ENCODE measurements at places on chromosomes 3 and 15.

- no peak for DNase-seq
Observed at GRCh38 chr3:16239780-16240179, 25.0 kb downstream of the DPH3 start.

- no peak for DNase-seq
Observed at GRCh38 chr3:187743195-187744141, 1.8 kb downstream of the BCL6 start.

DNA sequence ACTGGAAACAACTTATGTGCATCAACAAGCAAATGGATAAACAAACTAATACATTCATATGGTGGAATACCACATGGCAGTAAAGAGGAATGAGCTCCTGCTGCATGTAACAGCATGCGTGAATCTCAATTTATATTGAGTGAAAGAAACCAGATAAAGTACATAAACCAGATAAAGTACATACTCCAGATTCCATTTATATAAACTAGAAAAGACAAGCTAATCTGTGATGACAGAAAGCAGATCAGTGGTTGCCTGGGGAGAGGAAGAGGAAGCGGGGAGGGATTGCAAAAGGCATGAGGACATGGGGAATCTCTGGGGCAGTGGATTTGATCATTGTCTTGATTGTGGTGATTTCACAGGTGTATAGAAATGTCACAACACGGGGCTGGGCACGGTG is 34.2 kb downstream of the LIMD1 start:
- no peak for DNase-seq

DNA sequence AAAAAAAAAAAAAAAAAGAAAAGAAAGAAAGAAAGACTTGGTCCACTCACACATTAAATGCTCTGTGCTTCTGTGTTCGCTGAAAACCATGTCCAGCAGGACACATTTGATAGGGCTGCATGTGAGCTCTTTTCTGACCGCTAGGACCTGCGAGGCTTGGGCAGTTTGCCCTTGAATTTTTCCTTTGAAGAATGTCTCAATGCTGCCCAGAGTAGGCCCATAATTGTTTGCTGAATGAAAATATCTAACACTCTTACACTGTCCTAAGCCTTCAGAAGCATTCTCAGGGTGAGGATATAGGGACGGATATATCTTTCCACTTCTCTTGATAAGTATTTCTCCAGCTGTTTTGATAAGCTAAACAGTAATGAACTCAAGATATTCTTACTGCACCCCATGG is 6.0 kb downstream of the KIF9 start:
- no peak for DNase-seq

DNA sequence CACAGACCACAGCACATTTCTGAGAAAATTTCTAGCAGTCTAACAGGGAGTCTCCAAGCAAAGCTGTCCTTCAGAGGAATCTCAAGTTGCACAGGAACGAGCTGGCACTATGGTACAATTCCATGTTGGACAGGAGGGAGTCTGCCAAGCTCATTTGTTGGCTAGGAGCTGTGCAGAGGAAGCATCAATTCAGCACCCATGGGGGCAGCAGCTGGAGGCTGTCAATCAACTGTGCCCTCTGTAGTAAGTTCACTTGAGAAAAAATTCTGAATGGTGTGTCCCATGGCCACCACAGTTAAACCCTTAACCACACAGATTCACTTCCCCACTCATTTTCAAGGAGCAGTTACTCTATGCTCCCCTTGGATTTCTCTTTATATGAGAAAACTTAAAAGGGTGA is 298.5 kb upstream of the PPP2R3A start:
- DNase-seq: no peak

DNA sequence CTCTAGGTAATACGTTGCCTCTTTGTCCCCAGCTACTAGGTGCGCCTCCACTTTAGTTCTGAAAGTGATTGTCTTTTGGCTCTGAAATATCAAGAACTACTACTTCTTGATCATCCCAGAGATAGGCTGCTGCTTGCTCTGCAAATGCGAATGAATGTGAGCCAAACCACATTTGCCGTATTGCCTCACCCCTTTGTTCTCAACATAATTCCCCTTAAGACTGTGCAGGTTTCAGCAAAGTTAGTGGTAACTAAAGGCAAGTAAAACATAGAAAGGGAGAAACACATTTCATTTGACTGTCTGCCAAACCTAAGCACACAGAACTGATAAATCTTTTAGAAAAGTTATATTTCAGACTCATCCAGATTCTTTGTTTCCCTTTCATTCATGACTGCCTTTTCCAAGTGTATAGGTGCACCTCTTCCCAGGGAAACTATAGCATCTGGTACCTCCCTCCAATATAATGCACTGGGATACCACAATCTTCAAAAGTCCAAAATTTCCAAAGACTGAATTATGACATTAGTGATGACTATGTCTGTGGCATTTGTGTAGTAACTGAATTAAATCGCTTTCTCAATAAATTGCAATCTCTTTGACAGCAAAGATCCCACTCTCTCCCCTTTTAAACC is 720.6 kb upstream of the CBLB start:
- no peak for DNase-seq

DNA sequence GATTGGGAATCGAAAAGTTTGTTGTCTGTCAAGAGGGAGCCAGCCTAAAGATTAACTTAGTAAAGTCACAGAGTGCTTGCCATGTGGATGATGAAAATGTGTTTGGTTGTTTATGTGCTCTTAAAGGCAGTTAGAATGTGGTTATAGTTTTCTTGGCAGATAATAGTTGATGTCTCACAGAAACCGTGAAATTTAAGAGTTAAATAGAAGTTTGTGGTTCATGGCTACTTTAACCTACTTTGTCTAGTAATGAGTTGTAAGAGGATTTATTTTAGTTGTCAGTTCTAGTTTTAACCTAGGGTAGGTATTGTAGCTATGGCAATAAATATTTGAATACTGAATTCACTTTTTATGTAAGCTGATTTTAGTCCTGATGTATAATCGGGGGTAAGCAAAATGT is 36.4 kb upstream of the EIF3J start:
- DNase-seq: no peak

GRCh38 chr3:1611824-1612223 is 486.8 kb upstream of the CNTN4 start:
- DNase-seq: no peak

DNA sequence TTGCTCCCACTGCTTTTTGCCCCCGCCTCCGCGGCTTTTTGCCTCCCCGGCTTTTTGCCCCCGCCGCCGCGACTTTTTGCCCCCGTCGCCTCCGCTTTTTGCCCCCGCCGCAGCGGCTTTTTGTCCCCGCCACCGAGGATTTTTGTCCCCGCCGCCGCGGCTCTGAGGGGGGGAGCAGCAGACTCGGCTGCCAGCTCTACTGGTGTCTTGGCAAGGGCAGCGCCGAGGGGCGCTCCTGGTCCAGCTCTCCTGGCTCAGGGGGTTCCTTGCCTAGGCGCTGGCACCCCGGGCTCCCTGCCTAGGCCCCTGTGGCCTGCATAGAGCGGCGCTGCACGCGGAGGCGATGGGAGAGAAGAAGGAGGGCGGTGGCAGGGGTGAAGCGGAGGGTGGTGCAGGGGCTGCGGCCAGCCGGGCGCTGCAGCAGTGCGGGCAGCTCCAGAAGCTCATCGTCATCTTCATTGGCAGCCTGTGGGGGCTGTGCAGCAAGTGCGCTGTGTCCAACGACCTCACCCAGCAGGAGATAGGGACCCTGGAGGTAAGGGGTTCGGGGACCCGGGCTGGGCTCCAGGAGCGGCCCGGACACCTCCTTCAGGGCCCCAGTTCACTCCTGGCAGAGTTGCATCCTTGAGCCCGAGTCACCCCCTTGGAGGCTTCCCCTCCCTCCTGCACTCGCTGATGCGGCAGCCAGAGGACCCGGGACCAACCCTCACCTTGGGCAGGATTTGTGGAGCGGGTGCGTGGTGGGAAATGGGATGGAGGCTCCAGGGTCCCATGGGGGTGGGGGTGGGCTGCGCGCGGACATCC is 642.4 kb downstream of the GOLGA6L6 start:
- DNase-seq: no peak

DNA sequence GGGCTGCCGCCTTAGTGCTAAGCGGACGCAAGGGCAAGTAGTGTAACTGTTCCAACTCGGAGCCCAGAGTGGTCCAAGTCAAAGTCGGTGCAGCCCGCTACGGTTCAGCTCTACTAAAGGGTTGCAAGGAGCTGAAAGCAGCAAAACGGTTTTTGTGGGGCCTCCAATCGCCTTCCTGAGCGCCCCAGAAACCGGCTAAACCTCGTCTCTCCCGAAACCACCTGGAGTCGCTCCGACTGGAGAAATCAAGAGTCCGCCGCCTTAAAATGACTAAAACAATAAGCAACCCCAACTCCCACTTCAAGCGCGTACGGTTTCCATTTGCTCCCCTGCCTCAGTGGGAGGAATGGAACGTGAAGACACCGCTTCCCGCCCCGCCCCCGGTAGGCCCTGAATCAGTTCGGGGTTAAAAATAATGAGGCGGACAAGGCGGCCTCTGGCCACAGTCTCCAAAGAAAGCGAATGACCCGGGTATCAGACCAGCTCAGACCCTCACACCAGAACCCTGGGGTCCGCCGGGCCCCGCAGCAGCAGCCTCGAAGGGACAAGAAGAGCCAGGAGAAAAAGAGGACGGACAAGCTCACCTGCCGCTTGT is 401 bp downstream of the SEC11A start:
- peak; percentile 12 for DNase-seq

DNA sequence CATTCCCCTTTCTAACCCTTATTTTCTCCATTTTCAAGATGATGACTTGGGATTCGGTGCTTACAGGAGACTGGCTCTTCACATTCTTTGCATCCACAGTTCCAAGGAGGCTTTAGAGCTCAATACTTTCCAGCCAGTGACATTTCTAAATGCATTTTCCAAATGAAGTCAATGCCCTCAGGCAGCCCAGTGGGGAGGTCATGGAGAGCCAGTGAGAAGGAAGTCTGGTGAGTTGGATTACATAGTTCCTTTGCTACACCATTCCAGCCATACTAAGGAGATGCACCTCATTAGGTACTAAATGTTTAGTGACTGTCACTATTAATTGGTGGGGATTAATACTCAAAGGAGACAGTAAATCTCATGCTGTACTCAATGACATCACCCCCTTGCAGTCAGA is 248.1 kb downstream of the LRRN1 start:
- DNase-seq: no peak

DNA sequence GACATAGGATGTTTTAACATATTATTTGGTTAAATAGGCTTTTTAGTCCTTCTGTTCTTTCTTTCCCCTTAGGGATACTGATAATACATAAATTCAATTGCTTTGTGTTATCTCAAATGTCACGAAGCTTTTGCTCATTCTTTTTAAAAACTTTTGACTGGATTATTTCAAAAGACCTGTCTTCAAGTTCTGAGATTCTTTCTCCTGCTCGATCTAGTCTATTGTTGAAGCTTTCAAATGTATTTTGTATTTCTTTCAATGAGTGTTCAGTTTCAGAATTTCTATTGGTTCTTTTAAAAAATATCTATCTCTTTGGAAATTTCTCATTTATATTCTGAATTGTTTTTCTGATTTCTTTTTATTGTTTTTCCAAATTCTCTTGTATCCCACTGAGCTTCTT is 16.9 kb downstream of the IL20RB start:
- no peak for DNase-seq

GRCh38 chr3:98968824-98969223 is 67.3 kb upstream of the DCBLD2 start:
- no peak for DNase-seq

DNA sequence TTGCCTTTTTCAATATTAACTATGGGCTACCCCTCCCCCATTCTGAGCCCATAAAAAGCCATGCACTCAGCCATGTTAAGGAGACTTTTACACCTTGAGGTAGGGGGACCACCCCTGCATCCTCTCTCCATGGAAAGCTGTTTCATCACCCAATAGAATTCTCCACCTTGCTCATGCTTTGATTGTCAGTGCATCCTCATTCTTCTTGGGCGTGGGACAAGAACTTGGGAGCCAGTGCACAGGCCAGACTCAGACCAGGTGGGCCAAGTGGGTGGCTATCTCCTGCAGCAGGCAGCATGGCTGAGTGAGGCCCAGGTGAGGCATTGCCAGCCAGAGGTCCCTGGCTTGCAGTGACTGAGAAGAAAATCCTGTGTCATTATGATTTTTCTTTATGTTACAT is 357.4 kb upstream of the CDIN1 start:
- no peak for DNase-seq

DNA sequence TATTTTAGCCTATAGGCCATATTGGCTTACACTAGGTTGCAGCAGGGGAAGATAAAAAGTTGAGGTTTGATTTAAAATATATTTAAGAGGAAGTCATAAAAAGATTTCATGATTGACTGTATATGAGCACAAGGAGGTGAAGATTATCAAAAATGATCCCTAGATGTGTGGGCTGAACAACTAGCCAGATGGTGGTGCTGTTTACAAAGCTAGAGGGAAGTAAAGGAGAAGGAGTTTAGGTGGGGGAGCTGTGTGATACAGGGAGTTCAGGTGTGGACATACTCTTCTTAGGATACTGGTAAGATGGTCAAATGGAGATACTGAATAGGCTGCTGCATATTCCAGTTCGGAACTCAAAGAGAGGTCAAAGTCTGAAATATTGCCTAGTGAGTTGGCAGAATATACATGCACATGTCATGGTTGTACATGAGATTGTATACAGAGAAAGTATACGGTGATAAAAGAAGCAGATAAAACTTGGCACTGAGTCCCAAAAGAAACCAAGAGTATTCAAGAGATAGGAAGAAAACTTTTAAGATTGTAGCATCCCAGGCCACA is 727.8 kb downstream of the NLGN1 start:
- no peak for DNase-seq

- DNase-seq: no peak
Observed at GRCh38 chr3:113677737-113678136, 18.7 kb downstream of the USF3 start.

GRCh38 chr15:39578851-39579486 is 1.9 kb upstream of the THBS1 start:
- DNase-seq: no peak

- DNase-seq: no peak
Observed at GRCh38 chr3:42025370-42026138, 63.7 kb upstream of the ULK4 start.

DNA sequence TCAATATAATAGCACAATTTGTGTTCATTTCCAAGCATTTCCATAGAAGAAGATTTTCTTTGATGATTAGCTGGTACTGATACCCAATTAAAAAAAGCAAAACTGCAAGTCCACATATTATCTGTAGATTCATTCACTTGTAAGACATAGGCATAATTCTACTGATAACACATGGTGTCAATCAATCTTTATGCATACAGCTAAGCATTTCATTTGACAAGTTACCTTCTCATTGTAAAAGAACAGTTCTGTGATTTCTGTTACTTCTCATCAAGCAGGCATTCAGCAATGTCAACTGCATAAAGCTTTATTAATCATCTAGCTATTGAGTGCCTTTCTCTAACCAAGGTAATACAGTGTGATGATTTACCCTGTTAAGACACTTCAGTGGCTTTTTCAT is 672.0 kb downstream of the PLOD2 start:
- no peak for DNase-seq

DNA sequence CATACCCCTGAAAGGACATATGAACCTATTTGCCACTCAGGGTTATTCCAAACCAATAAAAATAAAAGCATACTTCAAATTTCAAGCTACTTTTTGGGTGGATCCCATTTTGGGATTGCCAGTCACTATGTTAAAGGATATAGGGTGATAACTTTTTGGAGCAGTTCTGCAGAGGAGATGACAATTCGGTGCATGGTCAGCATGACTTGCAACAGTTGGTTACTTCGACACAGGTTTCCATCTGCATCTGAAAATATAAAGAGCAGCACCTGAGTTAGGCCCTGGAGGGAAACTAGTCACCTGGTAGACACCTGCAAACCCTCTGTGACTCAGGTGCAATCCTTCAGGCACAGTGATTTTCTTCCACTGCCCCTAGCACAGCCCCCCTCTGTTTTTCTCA is 38.5 kb downstream of the RASGRP1 start:
- DNase-seq: no peak

Measured in T-helper 2 cell (primary cell).